ENCODE measurements at places on chromosomes 4 and X.

- no peak for DNase-seq
These were observed 49.5 kb downstream of the CD99L2 start for GRCh38 chrX:150848914-150849365.

DNA sequence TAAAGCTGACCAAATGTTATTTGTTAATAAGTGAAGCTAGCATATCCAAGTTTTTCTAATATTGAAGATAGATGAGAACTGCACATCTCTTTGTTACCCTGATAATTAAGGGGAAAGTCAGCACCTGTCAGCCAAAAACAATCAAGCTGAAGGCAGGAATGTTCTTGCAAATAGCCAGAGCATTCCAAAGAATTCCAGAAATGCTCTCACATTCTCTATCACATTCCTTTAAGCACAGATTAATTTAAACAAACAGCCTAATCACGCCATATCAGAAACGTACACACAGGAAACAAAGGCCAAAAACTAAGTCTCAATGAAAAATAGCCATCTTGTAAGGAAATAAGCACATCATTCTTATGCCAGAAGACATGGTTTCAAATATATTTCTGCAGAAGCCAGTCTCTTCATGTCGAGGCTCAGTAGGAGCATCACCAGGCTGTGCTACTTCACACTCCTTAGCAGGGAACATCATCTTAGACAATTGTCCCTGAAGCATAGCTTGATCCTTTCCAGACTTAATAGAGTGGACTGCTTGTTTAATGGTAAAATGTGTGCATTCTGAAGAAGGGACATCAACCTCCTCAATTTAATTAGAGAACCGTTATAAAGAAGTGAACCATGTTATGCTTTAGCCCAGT lies 252.9 kb upstream of the TTC29 start:
- peak; percentile 74 for DNase-seq

GRCh38 chr4:7539659-7540058 lies 104.9 kb upstream of the PSAPL1 start:
- peak; percentile 32 for DNase-seq

DNA sequence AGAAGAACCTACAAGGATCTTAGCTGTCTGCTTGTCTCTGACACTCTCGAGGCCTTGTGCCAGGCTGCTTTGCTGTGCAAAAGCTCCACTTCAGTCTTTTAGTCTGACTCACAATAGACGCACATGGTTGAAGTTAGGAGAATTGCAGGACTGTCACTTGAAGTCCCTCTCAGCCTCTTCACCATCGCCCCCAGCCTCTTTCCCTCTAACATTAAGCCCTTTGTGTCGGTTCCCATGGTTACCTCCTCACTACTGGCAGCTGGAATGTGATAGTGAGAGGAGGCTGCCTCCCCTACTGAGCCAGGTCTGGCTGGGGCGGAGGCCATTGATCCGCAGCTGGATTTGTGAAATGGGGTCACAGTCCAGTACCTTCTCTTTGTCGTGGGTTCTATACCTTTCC lies 201.8 kb downstream of the SOWAHB start:
- peak; percentile 65 for DNase-seq

- no peak for DNase-seq
These were observed 103.7 kb upstream of the SCML1 start for GRCh38 chrX:17633546-17633945.

- DNase-seq = no peak
These were observed 28.1 kb upstream of the LANCL3 start for GRCh38 chrX:37543324-37543723.

- DNase-seq = no peak
These were observed 335.2 kb downstream of the PDGFC start for GRCh38 chr4:156636381-156636780.

DNA sequence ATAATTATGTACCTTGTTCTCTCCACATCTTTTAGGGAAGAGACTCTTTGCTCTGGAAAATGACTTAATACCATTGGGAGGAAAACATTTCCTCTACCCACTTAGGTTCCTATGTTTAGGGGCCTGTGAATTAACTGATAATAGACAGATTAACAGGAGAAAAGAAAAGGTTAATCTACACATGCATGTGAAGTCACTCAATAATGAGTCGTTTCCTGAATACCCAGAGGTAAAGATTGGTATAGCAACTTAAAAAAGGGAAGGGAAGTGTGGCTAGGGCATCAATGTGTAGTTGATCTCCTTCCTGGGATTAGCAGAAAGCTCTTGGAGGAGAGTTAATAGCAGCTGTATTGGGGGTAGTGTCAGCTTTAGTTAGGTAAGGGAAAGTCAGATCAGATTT lies 419.5 kb upstream of the ATOH1 start:
- no peak for DNase-seq

- peak; percentile 34 for DNase-seq
These were observed 118.0 kb downstream of the SHISA3 start for GRCh38 chr4:42515156-42515884.

DNA sequence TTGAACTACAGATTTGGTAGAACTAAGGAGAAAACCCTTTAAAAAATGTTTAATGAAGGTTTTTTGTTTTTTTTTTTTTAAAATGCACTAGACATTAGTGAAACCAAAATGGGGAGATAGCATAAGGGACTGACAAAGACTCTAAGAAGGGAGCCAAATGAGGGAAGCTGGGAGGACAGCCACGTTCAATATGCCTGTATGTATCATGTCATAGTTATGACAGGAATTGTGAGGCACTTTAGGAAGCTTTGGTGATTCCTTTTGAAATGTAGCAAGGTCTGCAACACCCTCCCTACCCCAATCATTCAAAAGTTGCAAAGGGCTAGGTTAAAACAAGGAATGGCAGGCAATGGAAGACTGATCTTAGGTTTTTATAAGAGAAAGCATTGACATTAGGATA lies 526.0 kb downstream of the TLL1 start:
- DNase-seq = peak; percentile 19

DNA sequence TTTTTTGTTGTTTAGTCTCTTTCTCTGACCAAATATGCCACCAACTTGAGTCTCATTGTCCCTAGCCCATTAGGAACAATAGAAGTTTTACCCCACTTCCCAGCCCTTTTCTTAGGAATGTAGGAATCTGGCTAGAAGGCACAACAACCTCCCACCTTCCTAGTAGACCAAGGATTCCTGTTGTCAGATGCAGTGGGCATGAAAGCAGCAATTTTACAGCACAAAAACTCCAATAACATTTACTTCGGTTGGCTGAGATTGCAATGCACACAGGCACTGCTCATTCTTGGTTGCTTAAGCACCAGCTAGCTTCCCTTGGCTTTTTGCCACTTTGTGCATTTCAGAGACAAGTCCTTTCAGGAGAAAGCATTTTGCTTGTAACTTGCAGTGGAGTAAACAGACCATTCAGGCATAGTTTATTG lies 312.8 kb downstream of the TENM3 start:
- DNase-seq = peak; percentile 66

DNA sequence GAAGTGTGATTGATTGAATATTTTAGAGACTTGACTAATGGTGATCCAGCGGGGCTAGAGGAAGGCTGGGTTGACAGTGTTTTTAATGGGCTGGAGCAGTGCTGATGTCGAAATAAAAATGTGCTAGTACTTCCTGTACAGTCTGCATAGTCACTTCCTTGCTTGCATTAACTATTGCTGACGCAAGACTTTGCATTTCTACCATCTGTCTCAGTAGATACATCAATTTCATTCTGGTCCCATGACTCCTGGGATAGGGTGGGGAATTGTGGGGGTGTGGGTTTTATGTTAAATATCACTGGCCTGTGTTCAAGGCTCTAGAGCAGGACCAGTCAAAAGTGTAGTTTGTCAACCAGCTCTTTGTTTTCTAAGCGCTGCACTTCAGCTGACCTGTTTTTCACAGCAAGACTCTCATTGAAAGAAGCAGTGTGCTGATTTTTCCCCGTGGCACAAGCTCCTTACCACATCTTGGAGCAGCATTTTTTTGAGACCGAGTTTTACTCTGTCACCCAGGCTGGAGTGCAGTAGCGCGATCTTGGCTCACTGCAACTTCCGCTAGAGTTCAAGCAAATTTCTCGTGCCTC lies 35.2 kb upstream of the PHEX start:
- DNase-seq = peak; percentile 47

GRCh38 chr4:156970501-156971164 lies 966 bp downstream of the PDGFC start:
- DNase-seq = peak; percentile 78

DNA sequence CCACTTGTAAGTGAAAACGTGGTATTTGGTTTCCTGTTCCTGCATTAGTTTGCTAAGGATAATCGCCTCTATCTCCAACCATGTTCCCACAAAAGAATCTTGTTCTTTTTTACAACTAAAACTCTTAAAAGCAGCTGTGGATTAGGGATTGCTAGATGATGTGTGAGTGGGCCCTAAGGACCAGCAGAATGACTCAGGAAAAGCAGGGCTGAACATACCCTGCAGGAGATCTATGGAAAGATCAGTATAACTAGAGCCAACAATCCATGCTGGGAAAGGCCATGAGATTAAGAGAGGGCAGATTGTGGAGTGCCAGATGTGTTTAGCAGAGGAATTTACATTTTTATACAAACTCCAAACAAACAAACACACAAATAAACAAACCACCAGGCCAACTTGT lies 128.4 kb upstream of the TMEM164 start:
- DNase-seq = no peak

GRCh38 chr4:188949596-188949995 lies 810.4 kb downstream of the TRIML1 start:
- no peak for DNase-seq

DNA sequence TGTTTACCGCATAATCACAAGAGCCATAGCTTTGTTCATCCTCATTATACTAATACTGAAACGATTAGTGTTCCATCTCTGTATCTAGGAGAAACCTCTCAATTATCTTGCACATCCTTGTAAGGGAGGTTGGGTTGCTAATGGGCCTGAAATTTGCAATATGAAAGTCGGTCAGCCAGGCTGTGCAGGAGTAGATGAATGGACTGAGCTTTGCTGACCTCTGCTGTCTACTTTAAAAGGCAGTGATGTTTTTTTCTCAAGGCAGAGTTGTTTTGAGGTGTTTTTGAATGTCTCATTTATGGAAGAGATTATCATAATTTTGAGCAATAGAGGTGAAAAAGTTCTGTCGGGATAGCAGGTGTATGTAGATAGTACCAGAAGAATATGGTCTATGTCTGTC lies 47.9 kb upstream of the LINC00632 start:
- DNase-seq = peak; percentile 1

GRCh38 chrX:37879692-37880091 lies 32.3 kb upstream of the DYNLT3 start:
- DNase-seq = no peak

DNA sequence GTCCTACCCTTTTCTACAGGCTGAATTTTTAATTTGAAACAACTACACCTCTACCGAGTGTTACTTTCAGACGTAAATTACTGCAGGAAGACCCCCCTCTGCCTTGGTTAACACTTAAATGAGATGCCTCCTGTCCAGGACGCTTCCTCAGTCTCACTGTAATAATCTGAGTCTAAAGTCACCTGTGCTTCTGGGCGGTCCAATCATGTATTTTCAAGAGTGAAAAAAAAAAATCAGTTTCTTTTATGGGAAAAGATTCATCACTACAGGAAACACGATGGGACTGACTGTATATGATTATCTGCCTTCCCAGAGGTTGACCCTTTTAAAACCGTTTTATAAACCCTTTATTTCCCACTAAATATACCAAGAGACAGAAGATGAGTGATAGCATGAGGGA lies 776 bp downstream of the RBM47 start:
- no peak for DNase-seq

GRCh38 chr4:41471126-41472071 lies 66.6 kb upstream of the LIMCH1 start:
- no peak for DNase-seq

GRCh38 chr4:171646984-171647383 lies 166.2 kb upstream of the GALNTL6 start:
- no peak for DNase-seq

DNA sequence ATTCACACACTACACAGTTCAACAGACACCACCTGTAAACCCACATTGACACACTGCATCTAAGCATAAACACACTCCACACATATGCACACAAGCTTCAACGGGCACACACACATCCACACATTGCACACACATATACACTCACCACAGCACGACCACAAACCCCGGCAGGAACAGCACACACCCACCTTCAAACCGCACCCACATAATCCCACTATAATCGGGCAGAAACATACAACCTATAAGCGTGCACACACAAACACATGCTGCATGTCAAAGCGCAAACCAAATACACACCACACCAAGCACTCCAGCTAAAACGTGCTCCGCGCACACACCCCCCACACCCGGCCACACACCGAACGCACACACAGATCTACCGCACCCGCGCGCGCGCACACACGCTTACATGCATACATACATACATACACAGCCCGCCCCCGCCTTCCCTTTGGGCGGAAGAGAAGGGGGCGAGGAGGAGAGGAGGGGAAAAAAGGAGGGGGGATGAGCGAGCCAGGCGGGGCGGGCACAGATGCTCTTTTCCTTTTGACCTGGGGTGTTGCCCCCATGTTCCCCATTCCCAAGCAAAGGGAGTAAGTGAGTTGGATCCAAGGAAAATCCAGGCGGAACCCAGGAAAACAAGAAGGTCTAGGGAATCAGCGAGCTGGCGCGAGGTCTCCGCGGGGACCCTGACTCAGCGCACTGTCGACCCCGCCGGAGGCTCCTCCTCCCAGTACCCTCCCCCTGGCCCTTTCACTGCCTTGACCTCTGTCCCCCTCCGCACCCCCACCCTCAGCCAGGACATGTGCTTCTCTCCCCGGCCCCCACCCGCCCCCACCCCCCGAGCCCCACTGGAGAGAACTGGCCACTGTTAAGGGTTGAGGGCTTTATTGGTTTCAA lies 9.9 kb downstream of the ARHGAP36 start:
- DNase-seq = no peak

DNA sequence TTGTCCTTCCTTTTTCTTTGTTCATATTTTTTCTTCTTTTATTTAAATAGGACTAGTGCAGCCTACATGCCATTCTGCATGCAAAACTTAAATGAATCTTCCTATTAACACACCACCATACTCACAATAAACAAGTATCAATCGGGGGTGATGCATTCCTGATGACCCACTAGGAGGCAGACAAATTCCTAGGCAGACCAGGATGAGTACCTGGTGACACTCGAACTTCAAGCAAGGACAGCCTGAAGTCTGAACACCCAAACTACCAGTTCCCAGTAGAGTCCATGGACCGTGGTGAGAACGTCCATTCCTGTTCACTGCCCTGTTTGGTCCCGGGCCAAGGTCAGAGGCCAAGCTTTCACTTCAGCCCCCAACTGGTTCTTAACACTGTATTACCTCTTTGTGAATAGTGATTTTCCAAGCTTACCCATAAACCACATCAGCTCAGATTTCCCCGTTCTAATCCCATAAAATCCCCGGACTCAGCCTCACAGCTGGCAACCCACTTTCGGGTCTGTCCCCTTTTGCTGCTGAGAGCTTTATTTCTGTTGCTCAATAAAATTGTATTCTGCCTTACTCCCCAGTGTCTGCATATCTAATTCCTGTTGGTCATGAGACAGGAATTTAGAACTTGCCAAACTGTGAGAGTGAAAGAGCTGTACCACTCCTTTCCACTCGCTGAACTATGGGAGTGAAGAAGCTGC lies 1286.6 kb downstream of the FSTL5 start:
- DNase-seq = peak; percentile 4

Data from fibroblast of skin of scalp (primary cell).